CD4-positive, alpha-beta memory T cell (primary cell): ENCODE measurements at places on chromosomes 3 and 15. TPM values are rescaled to one million over a fixed set of nuclear protein-coding genes. Genes with fewer than 3 reads are reported as not detected.

- no peak overlapping the region for H3K27ac ChIP-seq
- no peaks in the 10 kb centered on the region for H3K27me3 ChIP-seq
- DNase-seq: no peak
- H3K4me1 ChIP-seq: no peaks in the 10 kb centered on the region
Measured at GRCh38 chr15:62822228-62822627, 220.3 kb upstream of the TPM1 start.

GRCh38 chr3:167008791-167009190, 371.3 kb downstream of the ZBBX start:
- no peak overlapping the region for H3K4me3 ChIP-seq
- H3K36me3 ChIP-seq: no peaks in the 10 kb centered on the region
- H3K27ac ChIP-seq: no peak overlapping the region
- no peaks in the 10 kb centered on the region for H3K4me1 ChIP-seq
- no peak for DNase-seq

GRCh38 chr15:62254137-62254934, 89.3 kb upstream of the C2CD4B start:
- H3K4me3 ChIP-seq: no peak overlapping the region
- DNase-seq: peak; percentile 57
- H3K4me1 ChIP-seq: no peaks in the 10 kb centered on the region
- H3K36me3 ChIP-seq: no peaks in the 10 kb centered on the region

The CHRNA7 gene
- not detected for total RNA-seq

GRCh38 chr3:59268170-59268569, 218.3 kb upstream of the CFAP20DC start:
- no peaks in the 10 kb centered on the region for H3K4me1 ChIP-seq
- H3K36me3 ChIP-seq: no peaks in the 10 kb centered on the region

- DNase-seq: no peak
- no peaks in the 10 kb centered on the region for H3K27me3 ChIP-seq
- no peak overlapping the region for H3K27ac ChIP-seq
- H3K4me3 ChIP-seq: no peak overlapping the region
- no peaks in the 10 kb centered on the region for H3K4me1 ChIP-seq
Measured at GRCh38 chr3:175464362-175464761, 605.2 kb downstream of the NAALADL2 start.

- H3K36me3 ChIP-seq: no peaks in the 10 kb centered on the region
- no peak overlapping the region for H3K4me3 ChIP-seq
- H3K27ac ChIP-seq: no peak overlapping the region
- peaks cover 16% of the 10 kb centered on the region for H3K4me1 ChIP-seq
Measured at GRCh38 chr15:31306426-31307269, 20.0 kb upstream of the KLF13 start.

The NRG4 gene
- total RNA-seq: not detected

DNA sequence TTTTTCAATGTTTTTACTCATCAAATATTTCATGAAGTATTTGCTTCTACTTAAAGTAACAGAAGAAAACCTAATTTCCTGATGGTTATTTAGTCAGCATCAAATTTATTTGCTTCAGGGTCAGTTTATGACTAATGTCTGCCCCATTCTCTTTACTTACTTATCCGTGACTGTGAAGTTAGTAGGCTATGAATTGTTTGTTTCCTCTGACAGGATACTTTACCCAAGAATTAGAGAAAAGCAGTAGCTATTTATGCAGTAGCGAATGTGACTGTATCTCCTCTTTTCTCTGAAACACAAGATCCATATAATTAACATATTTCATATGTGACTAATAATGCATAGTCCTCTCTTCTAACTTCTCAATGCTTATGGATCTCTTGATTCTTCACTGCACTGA, 329.9 kb upstream of the ROBO1 start:
- H3K4me1 ChIP-seq: no peaks in the 10 kb centered on the region
- no peaks in the 10 kb centered on the region for H3K36me3 ChIP-seq
- H3K4me3 ChIP-seq: no peak overlapping the region
- H3K27ac ChIP-seq: no peak overlapping the region
- no peak for DNase-seq
- H3K27me3 ChIP-seq: no peaks in the 10 kb centered on the region

DNA sequence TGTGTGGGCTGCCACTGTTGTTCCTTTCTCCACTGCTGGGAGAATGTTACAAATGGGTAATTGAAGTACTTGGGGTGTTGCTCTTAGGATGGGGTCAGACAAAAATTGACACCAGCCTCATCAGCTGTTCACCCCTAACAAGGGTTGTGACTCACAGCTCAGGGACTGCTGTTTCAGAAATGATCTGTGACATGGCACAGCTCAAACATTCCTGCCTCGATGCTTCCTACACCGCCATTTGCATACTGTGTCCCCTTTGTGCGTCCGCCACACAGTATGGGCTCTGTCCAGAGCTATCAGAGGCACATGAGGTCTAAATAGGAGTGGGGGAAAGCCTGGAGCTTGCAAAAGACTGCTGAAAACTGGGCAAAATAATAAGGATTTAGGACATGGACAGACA, 43.9 kb downstream of the CCNL1 start:
- H3K4me3 ChIP-seq: no peak overlapping the region
- no peaks in the 10 kb centered on the region for H3K36me3 ChIP-seq
- no peak for DNase-seq

DNA sequence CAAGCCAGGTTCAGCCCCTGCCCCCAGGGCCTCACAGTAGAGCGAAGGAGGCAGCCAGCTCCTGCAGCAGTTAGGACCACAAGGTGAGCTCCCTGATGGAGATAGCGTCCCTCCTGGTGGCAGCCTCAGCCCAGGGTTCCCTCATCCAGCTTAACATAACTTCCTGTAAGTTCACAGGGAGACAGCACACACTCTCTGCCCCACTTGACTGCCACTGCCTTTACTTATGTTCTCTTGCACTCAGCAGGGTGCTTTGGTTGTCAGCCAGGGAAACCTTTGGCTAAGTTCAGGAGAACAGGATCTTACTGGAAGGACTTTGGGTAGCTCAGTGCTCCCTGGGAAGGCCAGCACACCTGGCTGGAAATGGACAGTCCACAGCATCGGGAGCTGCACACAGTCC, 10.9 kb downstream of the KBTBD13 start:
- peaks cover 4% of the 10 kb centered on the region for H3K4me1 ChIP-seq
- no peak overlapping the region for H3K4me3 ChIP-seq
- H3K27me3 ChIP-seq: no peaks in the 10 kb centered on the region
- no peaks in the 10 kb centered on the region for H3K36me3 ChIP-seq

The LRRC3B gene
- not detected for total RNA-seq

The SKOR1 gene
- total RNA-seq: 0.30 TPM

- H3K36me3 ChIP-seq: no peaks in the 10 kb centered on the region
- DNase-seq: no peak
- no peaks in the 10 kb centered on the region for H3K27me3 ChIP-seq
- H3K27ac ChIP-seq: no peak overlapping the region
Measured at GRCh38 chr3:13115991-13116390, 42.8 kb upstream of the IQSEC1 start.

The CCDC39 gene
- not detected for total RNA-seq

GRCh38 chr3:155130001-155130400, 49.9 kb downstream of the MME start:
- H3K36me3 ChIP-seq: no peaks in the 10 kb centered on the region
- H3K4me3 ChIP-seq: no peak overlapping the region
- no peaks in the 10 kb centered on the region for H3K4me1 ChIP-seq

- H3K4me3 ChIP-seq: no peak overlapping the region
- H3K27ac ChIP-seq: no peak overlapping the region
- no peaks in the 10 kb centered on the region for H3K36me3 ChIP-seq
- no peak for DNase-seq
- H3K27me3 ChIP-seq: no peaks in the 10 kb centered on the region
Measured at GRCh38 chr15:50864873-50865272, 43.6 kb upstream of the AP4E1 start.

GRCh38 chr15:55740981-55741832, 1.7 kb downstream of the PRTG start:
- H3K27ac ChIP-seq: no peak overlapping the region
- H3K4me3 ChIP-seq: no peak overlapping the region
- H3K36me3 ChIP-seq: no peaks in the 10 kb centered on the region
- peaks cover 26% of the 10 kb centered on the region for H3K27me3 ChIP-seq
- DNase-seq: no peak

GRCh38 chr15:62665449-62665848, 377.1 kb upstream of the TPM1 start:
- H3K36me3 ChIP-seq: no peaks in the 10 kb centered on the region
- DNase-seq: no peak
- H3K4me3 ChIP-seq: no peak overlapping the region
- no peaks in the 10 kb centered on the region for H3K4me1 ChIP-seq
- H3K27me3 ChIP-seq: no peaks in the 10 kb centered on the region

The SPATA12 gene
- not detected for total RNA-seq

The WDR72 gene
- not detected for total RNA-seq

The ARNT2 gene
- not detected for total RNA-seq

GRCh38 chr3:5498981-5499380, 311.5 kb downstream of the EDEM1 start:
- no peak overlapping the region for H3K27ac ChIP-seq
- no peaks in the 10 kb centered on the region for H3K27me3 ChIP-seq
- DNase-seq: no peak
- H3K4me1 ChIP-seq: no peaks in the 10 kb centered on the region

The LRTM1 gene
- not detected for total RNA-seq

- DNase-seq: no peak
- no peaks in the 10 kb centered on the region for H3K36me3 ChIP-seq
Measured at GRCh38 chr3:102979682-102980354, 545.0 kb downstream of the ZPLD1 start.

GRCh38 chr3:8529738-8530525, 28.3 kb downstream of the LMCD1 start:
- H3K36me3 ChIP-seq: no peaks in the 10 kb centered on the region
- no peaks in the 10 kb centered on the region for H3K4me1 ChIP-seq
- no peak overlapping the region for H3K4me3 ChIP-seq
- no peak for DNase-seq
- H3K27ac ChIP-seq: no peak overlapping the region

DNA sequence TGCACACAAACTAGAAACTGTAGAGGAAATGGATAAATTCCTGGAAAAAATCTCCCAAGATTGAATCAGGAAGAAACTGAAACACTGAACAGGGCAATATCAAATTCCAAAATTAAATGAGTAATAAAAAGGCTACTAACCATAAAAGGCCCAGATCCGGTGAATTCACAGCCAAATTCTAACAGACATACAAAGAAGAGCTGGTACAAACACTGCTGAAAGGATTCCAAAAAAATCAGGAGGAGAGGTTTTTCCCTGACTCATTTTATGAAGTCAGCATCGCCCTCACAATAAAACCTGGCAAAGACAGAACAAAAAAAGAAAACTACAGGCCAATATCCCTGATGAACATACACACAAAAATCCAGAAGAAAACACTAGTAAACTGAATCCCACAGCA, 462.4 kb upstream of the THBS1 start:
- DNase-seq: no peak
- H3K27me3 ChIP-seq: peaks cover 4% of the 10 kb centered on the region
- no peak overlapping the region for H3K4me3 ChIP-seq
